ENCODE measurements at places on chromosomes 16 and 17.

DNA sequence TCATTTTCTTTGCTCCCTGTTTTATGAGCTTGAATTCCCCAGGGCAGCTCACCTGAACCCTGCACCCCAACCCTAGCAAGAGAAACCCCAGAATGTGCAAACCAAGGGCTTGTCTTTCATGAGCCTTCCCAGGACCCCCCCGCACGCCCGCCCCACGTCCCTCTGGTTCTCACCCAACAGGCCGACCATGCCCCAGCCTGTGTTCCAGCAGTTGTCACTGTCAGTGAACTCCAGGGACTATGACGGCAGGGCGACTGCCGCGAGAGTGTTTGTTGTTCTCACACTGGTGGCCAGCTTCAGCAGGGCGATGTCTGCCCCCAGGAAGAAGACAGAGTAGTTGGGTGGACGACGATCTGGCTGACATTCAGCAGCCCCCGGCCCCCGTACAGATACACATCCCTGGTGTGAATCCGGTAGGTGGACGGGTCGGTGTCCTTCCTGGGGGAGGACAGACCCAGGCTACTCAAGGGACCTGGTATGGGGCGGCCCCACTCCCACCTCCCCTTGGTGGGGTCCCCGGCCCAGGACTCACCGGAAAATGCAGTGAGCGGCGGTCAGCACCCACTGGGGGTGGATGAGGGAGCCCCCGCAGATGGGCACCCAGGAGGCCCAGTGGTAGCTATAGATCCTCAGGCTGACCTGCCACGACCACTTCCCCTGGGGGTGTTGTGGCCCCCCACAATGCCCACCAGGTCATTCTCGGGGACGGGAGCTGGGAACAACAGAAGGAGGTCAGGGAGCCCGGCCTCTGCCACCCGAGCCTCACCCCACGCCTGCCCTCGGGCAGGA, 20.1 kb downstream of the TPSD1 start:
- no peak for DNase-seq

GRCh38 chr17:51035431-51035830, 85.2 kb downstream of the SPAG9 start:
- DNase-seq, result no peak

DNA sequence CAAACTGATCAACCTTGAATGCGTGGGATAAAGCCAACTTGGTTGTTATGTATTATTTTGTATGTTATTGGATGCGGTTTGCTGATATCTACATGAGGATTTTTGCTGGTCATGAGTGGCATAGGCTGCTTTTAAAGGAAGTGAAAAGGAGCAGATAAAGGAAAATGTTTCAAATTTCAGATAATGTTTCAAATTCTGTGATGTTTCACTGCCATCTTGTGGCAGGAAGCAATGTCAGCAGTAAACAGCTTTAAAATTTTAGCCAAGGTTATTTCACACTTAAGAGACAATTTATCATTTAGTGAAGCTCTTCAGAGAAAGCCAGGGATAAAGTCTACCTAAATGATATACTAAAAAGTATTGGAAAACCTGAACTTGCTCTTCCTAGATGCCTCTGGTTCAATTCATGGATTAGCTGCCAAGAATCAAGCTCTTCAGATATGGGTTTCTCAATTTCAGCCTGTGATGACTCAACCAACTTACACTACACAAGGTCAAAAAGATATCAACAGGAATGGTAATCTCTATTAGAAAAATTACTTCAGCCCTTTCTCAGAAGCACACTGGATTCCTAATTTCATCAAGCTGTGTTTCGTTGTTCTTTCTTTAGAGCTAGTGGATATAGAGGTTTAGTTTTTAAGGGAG, 136.0 kb upstream of the C17orf78 start:
- DNase-seq, result peak; percentile 58

GRCh38 chr17:38916771-38917170, 8.6 kb upstream of the LASP1NB start:
- no peak for DNase-seq

GRCh38 chr16:64417711-64418227, 704.1 kb downstream of the CDH11 start:
- DNase-seq, result peak; percentile 33

- DNase-seq, result no peak
Measured at GRCh38 chr17:77304746-77305473, 164.1 kb downstream of the SEC14L1 start.

Measured in bronchial epithelial cell (primary cell).